Tibial nerve (tissue), 4 donors: ENCODE measurements at places on chromosomes 5 and 9. TPM values are rescaled to one million over a fixed set of nuclear protein-coding genes. Genes with fewer than 3 reads are reported as not detected.

GRCh38 chr9:130143958-130144366, 28.2 kb upstream of the NCS1 start:
- DNase-seq, result no peak

DNA sequence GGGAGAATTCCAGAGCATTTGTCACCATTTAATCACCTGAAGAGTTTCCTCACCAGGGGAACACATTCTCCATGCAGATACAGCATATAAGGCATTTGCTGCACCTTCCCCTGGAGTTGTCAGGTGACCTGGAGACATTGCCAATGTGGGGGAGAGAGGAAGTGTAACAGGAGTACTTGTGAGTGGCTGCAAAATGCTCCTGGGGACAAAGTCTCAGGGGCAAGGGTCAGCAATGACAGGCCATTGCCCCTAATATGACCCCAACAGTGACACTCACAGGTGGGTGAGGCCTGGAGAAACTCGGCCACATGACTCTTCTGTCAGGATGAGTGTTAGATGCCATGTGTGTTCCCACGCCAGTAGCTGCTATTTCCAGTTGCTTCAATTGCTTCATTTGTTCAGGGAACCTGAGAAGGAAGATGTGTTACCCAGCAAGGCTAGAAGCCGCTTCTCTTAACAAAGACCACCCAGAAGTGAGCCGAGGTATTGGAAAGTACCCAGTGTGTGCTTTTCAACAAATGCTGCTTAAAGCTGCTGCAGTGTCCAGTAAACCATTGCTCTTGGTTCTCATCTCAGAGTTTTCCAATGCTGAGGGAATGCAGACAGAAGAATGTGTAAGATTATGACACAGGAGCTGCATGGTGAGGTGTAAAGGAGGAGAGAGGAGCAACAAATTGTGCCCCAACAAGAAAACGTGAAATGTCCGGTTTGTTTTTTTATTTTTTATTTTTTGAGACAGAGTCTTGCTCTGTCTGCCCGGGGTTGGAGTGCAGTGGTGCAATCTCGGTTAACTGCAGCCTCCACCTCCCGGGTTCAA, 128.2 kb upstream of the SLC44A1 start:
- no peak for DNase-seq

DNA sequence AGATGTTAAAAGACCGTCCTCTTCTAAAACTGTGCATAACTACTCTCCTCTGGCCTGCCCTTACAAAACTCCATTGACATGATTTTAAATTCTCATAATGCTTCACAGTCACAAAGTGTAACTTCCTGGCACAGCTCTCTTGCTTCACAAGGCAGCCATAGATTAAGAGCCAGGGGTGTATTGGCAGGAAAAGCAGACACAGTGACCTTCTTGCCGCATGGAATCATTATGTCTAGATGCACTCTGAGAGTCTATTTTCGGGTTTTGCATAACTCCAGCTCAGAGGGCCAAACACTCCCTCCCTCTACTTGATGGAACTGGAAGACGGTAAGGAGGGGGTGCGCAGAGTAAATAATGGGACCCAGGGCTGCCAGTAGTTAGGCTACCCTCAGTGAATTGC, 110.1 kb downstream of the MARCHF3 start:
- no peak for DNase-seq

DNA sequence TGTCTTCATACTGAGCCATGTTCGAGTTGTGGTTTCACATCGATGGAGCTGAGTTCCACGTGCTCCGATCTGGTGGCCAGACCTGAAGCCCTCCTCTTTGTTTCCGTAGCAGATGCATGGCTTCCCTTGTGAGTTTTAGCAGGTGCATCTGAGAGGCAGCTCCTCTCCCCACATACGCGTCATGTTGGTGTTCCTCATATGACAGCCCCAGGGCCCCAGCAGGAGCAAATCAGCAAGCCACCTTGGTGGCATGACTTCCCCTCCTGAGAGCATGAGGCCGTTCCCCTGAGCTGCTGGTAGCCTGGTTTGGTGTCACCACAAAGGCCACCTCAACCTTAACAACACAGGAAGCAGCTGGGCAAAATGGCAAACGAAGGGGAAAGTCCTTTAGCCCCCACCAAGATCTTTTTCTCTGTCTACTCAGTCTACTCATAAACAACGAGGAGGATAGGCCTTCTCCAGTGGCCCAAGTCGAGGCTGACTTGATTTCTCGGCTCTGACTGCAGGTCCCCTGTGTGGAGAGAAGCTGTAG, 5.9 kb downstream of the CYFIP2 start:
- no peak for DNase-seq

- DNase-seq, result no peak
Measured at GRCh38 chr5:33524476-33524875, 83.7 kb downstream of the TARS1 start.

- no peak for DNase-seq
Measured at GRCh38 chr9:107118863-107119624, 164.0 kb upstream of the RAD23B start.

- DNase-seq, result no peak
Measured at GRCh38 chr5:107518616-107519015, 152.1 kb downstream of the EFNA5 start.

Gene NEUROG1
- total RNA-seq, result not detected

- DNase-seq, result no peak
Measured at GRCh38 chr5:95907740-95908706, 53.6 kb downstream of the ELL2 start.

GRCh38 chr9:134982311-134982710, 64.6 kb upstream of the FCN1 start:
- no peak for DNase-seq

Gene SMC2
- 13.5 TPM for total RNA-seq

DNA sequence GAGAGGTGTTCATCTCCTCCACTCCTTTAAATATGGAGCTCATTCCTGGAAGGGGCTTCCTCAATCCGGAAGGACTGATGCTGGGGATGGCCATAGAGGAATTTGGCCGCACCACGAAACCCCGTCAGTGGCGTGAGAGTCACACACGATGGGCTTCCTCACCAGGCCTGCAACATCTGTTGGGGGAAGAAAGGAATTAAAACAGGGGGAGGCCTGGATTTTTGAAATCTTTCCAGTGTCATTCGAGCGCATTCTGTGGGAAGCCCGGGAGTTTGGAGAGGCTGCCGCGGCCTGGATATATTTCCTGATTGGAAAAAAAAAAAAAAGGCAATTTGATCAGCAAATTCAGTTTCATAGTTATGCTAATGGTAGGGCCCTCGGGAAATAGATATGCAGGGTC, 76.3 kb upstream of the ORM1 start:
- no peak for DNase-seq

GRCh38 chr5:178984145-178985072, 10.7 kb downstream of the GRM6 start:
- no peak for DNase-seq

Gene LCN1
- not detected for total RNA-seq

Gene PTGR1
- total RNA-seq, result 29.1 TPM

DNA sequence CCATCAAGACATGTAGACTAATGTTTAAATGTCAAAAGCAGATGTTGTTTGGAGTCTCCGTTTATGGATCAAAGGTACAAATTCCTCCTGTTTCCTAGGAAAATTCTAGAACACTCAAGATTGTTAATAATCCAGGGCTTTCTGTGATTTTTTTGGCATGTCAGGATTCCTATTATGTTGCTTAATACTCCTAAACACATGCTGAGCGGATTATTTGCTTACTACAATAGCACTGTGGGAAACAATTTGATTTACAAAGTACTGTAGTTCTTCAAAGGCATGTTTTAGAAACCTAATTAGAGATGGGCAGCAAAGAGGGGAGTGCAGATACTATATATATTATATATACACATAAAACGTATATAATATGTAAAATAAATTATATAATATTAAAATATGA, 19.0 kb upstream of the SCAMP1 start:
- DNase-seq, result no peak

GRCh38 chr5:151577566-151577965, 13.6 kb downstream of the FAT2 start:
- DNase-seq, result no peak

DNA sequence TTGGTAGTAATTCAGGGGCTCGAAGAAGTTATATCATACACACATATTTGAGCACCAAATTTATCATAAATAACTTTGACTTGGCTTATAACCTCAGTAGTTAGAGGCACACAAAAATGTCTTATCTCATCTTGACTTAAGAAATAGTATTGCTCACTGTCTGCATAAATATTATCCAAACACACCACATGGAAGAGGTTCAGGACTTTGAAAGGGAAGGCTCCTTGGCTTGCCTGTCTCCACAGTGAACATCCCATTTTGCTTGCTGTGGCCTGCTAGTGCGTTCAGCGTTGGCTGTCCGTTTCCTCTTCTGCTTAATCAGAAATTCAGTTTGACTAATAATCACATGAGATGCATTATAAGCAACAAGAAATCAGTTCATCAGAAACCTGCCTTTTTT, 13.9 kb downstream of the GRXCR2 start:
- DNase-seq, result no peak

DNA sequence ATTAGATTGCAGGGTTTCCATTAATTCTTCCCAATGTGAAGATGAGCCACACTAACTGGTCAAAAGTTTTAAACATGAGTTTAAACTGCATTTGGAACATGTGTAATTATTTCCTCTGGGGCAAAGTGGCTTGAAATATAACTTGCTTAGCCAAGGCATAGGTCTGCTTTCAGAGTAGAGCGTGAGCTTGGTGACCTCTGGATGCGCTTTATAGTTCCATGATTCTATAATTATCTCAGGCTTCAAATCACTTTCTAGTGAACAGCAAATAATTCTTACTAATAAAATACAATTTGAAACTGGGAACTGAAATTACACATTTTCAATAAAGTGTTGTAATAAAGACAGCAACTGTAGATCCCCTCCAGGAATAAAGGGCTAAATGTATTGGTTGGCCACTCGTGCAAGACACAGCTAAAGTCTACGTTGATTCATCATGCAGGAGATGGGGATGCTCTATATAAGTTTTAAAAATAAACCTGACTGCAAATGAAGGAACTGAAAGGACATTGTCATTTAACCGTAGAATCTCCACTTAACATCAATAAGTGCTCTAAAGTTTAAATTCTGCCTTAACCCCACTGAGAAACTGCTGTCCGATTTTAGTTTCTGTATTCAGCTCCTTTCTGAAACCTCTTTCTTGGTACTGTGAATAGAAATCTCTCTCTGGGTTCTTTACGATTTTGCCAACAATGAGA, 460.0 kb downstream of the PSAT1 start:
- DNase-seq, result no peak

- no peak for DNase-seq
Measured at GRCh38 chr5:158058208-158059120, 199.5 kb upstream of the CLINT1 start.

GRCh38 chr5:84354101-84354500, 30.6 kb downstream of the EDIL3 start:
- DNase-seq, result no peak

GRCh38 chr9:15967068-15967467, 414.2 kb downstream of the CCDC171 start:
- no peak for DNase-seq

- no peak for DNase-seq
Measured at GRCh38 chr5:157596487-157596886, 20.9 kb upstream of the ADAM19 start.

Gene RABL6
- total RNA-seq, result 69.0 TPM

DNA sequence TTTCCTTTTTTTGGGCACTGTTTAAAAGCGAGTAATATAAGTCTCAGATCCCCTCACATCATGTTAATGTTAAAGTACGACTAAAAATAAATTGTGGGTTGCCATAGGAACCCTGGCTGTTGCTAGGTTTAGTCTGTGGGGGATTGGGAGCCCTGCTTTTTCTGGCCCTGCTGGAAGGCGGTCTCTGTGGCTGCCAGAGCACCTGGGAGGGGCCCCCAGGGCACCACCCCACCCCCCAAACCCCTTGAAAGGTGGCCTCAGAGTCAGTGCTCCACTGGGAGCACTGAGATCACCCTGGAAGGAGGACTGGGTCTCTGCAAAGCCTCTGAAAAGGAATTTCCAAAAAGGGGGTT, 66.2 kb upstream of the NEURL1B start:
- DNase-seq, result no peak

Gene DDX4
- not detected for total RNA-seq
